ENCODE measurements at places on chromosomes 7 and 10.
A peak's percentile ranks its signal among the peaks of the same experiment; 100 is the strongest.

DNA sequence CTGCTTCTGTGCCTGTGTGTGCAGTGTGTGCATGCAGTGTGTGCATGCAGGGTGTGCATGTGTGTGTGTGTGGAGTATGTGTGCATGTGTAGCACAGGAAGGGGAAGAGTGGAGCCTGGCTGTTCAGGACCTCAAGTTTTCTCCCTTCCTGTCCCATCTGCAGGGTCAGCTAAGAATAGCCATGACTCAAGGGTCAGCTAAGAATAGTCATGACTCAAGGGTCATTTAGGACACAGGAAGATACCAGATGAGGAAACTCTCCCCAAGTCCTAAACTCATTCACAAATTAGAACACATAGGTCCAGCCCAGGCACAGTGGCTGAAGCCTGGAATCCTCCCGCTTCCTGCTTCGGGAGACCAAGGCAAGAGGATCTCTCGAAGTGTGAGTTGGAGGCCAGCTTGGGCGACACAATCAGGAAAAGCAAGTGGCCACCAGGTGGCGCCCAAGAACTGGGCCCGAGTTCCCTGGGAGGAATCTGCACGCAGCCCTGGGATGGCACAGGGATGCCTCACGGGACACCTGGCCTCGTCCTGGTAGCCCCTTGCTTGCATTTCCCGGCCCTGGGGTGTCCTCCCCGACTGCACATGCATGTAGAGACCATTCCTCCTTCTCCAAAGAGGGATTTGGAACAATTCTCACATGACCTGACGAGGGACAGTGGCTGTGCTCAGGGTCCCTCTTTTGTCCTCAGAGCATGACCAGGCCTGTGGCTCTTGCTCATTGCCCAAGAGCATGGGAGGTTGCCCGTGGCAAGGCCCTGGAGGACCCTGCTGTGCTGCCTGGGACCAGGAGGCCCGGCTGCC, 21.4 kb upstream of the VOPP1 start:
- DNase-seq: peak; percentile 27

DNA sequence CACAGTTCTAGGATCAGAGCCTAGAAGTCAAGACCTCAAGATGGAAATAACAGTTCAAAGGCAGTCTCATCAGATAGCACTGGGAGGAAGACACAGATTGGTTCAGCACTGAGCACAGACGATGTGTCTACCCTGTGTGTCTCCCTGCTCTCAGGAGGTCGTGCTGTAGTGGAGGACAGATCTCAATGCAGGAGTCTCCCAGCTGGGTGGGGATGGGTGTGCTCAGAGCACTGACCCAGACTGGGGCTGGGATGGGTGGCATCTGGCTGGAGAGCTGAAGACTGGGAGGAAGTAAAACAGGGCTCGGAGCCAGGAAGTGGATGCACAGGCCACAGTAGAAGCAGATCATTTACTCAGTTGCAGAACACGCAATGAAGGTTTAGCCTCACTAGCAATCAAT, 69.5 kb upstream of the GDF10 start:
- DNase-seq: no peak

DNA sequence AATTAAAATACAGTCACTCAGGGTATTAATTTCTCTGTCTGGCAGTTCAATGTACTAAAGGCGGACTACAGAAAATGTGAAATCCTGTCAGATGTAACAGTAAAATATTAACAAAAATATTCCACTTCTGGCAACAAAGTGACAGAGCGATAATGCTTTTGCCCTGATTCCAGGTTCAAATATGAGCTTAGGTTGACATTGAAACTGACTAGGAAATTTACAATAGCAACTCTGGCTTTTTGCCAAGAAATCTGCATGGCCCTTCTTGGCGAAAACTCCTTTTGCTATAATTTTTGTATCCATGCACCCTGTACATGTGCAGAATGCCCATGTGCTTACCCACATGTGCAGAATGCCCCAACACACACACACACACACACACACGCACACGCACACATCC, 552.2 kb downstream of the MDFIC start:
- no peak for DNase-seq

GRCh38 chr7:112982441-112983063, 104.1 kb downstream of the GPR85 start:
- DNase-seq: no peak

- no peak for DNase-seq
Observed at GRCh38 chr10:98135222-98135899, 904 bp downstream of the R3HCC1L start.

GRCh38 chr10:14820010-14820774, 17.6 kb downstream of the CDNF start:
- no peak for DNase-seq

DNA sequence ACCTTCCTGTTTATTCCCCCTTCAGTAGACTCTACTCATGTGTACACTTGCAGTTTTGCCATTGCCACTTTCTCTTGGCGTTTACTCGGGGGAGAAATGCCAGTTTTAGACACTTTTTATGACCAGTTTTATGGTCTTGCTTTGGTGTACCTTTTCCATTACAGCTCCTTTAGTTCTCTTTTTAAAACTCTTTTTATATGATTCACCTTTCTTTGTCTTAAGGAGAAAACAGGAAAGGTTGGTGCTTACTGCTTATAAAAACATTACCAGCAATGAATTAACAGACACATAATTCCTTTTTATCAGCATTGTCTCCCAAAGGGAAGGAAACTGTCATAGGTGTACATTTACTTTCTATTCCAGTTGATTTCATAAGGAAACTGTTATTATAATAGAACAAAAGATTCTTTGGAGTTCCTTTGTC, 11.9 kb downstream of the TSPAN13 start:
- no peak for DNase-seq

Measured in NCI-H1048 (cell line).